ENCODE measurements at places on chromosomes 5 and 9.

GRCh38 chr5:134975078-134975715 lies 7.5 kb downstream of the CATSPER3 start:
- no peak for DNase-seq

GRCh38 chr9:117644932-117645636 lies 59.1 kb upstream of the TLR4 start:
- DNase-seq = no peak

- DNase-seq = no peak
Measured at GRCh38 chr5:109779036-109779735, 89.5 kb downstream of the MAN2A1 start.

- no peak for DNase-seq
Measured at GRCh38 chr5:180299526-180299925, 7.6 kb upstream of the MAPK9 start.

DNA sequence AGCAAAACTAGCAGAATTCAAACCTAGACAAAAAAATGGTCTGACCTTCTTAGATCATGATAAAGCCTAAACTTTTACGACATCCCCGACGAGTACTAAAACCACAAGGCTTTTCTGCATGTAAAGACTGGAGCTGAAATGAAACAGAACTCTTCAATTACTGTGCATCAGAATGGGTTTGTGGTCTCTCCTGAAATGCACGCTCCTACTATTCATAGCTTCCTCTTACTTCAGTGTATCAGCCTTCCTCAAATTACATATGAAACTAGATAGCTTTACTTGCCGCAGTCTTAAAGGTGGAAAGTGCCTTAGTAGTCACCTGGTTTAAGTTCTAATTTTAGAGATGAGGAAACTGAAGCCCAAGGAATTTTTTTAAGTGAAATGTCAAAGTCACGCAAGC lies 24.6 kb upstream of the MED10 start:
- no peak for DNase-seq

GRCh38 chr5:88660947-88661805 lies 221.8 kb downstream of the MEF2C start:
- no peak for DNase-seq

GRCh38 chr5:150148117-150148927 lies 7.3 kb downstream of the PDGFRB start:
- no peak for DNase-seq

GRCh38 chr5:65305913-65306312 lies 175.8 kb downstream of the ADAMTS6 start:
- DNase-seq = no peak
